Left forelimb (tissue), 1 donor: ENCODE measurements at places on chromosomes 16 and 17.

DNA sequence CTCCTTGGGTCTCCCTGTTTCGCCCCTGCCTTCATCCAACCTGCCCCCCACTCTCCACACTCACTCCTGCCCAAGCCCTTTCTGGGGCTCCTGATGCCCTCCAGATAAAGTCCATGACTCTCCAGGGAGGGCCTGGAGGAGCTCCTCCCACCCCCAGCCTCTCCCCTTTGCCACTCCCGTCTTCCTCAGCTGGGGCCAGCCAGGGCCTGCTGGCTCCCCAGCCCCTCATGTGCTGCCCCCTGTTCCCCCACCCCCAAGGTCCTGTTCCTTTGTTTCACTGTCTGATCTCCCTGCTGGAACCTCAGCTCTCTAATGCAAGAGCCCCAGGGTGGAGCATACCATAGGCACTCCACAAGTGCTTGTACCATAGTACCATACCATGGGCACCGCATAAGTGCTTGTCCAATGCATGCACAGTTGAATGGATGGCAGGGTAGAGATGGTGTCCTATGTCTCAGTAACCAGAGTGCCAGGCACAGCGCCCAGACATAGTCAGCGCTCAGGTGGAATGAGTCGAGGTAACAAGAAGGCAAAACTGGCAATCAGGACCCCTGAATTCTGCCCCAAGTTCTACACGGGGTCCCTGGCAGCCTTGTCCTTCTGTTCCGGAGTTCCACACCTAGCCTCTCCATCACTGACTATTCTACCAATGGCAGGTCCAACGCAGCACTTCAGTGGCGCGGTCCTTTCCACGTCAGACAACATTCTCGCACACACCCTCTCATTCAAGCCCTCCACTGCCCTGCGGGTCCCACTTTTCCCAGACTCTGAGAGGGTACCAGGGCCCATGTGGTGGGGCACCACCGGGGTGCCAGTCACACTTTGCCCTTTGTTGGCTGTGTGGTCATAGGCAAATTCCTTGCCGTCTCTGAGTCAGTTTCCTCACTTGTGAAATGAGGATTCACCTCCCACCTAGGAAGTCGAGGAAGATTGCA lies 1.4 kb downstream of the PLCD3 start:
- no peak for DNase-seq

DNA sequence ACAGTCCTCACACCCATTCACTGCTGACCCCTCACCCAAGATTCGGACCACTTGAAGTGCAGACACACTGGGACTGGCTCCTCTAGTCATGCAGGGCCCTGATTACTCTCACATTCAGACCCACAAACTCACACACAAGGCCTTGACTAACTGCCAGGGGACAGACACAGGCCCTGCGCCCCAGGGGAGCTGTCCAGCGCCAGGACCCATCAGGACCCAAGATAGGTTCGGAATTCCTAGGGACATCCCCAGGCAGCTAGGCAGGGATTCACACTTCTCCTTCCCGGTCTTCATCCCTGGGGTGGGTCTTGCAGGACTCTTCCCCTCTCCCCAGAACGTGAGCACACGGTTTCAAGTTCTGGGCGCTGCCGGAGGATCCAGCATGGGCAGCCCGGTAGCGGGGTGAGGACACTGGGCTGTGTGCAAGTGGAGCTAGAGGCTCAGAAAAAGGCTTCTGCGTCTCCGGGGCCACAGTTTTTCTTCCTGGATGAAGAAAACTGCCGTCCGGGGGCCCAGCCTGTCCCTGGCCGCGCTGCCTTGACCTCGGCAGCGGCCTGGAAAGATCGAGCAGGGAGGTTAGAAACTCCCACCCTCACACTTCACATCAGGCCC lies 1.6 kb downstream of the SEZ6 start:
- no peak for DNase-seq

DNA sequence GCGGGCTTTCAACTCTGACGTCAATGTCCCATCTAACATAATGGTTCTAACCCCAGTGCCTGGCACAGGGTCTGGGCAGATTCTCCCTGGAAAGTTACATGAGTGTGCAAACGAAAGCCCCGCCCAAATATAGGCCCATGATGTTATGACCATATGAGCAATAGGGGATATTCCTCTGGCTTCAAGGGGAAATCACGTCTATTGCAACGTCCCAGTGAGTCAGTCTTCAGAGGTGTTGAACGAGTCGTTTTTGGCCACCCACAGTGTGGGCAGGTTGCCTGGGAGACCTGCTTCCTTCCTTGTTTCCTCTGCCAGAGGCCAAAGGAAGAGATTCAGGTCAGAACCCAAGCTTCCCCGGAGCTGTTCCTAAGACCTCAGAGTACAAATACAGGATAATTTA lies 30.3 kb downstream of the PIK3R5 start:
- DNase-seq = no peak

DNA sequence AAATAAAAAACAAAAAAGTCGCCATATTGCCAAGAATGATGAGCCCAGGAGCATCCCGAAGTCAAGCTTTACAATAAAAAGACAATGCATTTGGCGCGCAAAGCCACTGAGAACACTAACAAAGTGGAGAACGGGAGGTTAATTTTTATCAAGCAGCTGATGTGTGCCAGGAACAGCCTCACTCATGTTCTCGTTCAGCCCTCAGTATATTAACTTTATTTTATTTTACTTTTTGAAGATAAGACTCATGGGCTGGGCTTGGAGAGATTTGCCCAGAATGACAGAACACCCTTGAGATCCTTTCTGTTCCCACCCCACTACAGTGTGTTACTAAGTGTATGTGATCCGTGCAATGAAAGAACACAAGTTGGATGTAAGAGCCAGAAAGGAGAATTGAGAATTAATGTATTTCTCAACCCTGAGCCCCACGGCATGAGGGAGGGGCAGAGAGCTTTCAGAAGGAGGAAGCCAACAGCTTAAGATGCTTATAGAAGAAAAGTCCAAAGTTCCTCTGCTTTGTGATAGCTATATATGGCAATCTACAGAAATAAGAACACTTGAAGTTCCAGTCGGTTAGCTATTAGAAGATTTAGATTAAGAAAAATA lies 48.4 kb downstream of the COTL1 start:
- no peak for DNase-seq

- DNase-seq = no peak
Measured at GRCh38 chr16:70808371-70808770, 7.4 kb upstream of the VAC14 start.

GRCh38 chr17:49964769-49965523 lies 4.0 kb upstream of the DLX4 start:
- no peak for DNase-seq

DNA sequence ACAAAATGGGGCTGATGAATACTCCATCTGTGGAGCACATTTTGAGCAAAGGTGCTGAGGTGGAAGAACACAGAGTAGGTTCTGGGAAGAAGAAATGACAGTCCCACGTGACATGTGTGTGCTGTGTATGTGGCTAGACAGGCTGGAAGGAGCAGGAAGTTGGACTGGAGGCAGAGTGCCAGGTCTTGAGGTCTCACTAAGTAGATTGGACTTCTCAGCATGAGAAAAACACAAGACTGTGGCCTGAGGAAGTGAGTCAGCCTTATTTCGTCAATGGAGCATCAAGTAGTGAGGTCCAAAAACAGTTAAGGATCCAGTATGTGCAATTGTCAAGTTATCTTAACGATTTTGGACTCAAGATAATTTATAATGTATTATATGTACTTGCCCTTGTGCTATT lies 736.5 kb downstream of the KCNJ2 start:
- no peak for DNase-seq

- no peak for DNase-seq
Measured at GRCh38 chr16:27222249-27223225, 19.2 kb downstream of the KDM8 start.

GRCh38 chr17:40107522-40108174 lies 7.3 kb upstream of the NR1D1 start:
- DNase-seq = no peak

DNA sequence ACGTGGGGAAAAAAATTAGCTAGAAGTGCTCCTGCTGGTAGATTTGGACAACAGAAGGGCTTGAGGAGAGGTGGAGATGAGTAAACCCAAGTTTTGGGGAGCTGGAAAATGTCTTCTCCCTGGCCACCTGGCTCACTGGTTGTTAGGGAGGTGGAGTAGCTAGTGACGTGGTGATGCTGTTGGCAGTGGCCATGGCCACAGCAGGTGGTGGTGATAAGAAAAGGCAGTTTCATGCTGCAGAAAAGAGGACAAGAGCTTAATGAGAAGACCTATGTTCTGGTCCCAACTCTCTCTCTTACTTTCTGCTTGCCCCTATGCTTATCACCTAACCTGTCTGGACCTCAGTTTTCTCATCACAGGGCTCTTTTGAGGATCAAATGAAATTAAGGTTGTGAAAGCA lies 223.5 kb upstream of the N4BP1 start:
- no peak for DNase-seq

GRCh38 chr16:74570412-74571301 lies 36.3 kb downstream of the GLG1 start:
- DNase-seq = no peak

GRCh38 chr17:74730491-74731346 lies 6.3 kb upstream of the RAB37 start:
- DNase-seq = no peak

DNA sequence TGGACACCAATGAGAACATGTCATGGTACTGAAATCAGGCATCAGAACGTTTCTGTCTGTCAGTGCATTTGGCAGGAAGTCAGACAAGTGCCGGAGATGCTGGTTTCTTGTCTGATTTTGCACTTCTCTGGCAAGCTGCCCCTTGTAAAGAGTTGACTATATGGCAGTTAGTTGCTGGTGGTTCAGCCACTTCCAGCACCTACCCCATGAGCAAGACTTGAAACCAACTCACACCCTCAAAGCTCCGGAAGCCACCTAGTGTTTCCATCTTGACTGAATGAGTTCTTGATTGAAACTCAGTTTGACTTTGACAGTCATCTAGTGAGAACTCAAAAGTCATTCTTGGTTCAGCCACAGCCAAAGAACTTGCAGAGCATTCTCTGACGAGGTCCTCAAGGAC lies 225.1 kb downstream of the SPECC1 start:
- DNase-seq = no peak

- DNase-seq = no peak
Measured at GRCh38 chr17:30570191-30570590, 93.0 kb downstream of the GOSR1 start.

DNA sequence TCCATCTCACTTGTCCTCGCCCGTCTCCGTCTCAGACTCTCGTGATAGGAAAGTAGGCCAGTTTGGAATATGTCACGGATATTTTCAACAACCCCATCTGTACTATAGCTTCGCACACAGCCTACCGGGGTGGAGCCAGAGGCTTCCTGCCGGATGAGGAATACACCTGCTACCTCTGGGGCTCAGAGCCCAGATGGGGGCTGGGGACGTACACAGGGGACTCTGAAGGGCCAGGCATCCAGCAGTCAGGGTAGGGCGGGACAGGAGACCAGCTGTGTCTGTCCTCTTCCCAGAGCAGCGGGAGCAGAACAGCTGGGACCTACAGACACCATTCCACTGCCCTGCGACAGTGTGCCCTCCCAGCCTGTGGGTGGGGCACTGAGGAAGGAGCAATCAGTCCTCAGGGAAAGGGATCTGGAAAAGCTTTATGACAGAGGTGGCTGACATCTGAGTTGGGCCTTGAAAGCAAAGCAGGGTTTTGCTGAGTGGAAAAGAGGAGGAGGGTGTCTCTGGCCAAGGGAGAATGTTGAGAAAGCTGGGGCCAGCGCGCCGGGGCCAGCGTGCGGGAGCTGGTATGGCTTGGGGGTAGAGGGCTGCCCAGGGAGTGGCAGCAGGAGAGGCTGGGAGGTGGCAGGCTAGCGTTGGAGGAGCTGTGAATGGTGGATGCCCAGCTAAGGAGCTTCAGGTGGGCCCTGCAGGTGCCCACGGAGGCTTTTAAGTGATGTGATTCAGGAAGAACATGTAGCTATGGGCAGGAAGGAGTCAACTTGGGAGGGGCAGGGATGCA lies 11.5 kb upstream of the SRCIN1 start:
- DNase-seq = no peak

GRCh38 chr17:72852277-72852938 lies 240.1 kb downstream of the SLC39A11 start:
- DNase-seq = no peak
